ENCODE measurements at places on chromosomes 2 and 18.

DNA sequence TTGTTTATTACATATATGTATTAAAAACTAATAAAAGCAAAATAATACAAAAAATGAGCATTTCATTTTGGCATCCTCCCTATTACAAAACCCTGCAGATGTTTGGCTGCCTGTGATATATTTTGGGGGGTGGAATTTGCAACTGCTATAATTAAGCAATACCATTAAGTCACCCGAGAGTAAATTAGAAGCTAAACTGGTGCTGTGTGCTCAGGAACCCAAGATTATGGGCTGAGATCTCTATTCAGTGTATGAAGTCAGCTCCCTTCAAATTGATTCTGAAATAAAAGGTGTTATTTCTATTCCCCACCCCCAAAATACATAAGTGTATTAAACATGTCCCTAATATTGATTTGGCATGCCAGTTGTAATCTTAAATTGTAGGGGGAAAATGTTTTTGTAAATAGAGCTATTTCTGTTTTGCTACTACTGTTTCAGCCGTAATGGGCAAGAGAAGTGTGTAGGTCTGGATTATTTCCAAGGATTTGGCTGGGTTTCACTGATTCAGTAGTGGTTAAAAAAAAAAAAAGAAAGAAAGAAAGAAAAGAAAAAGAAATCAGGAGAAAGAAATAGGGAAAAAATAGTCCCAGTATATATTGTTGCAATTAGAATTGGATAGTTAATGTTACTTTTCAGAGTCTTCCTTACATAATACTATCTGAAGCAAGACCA is 110.9 kb downstream of the SS18 start:
- DNase-seq: no peak

GRCh38 chr2:16939771-16940170 is 274.1 kb upstream of the CYRIA start:
- DNase-seq: no peak

DNA sequence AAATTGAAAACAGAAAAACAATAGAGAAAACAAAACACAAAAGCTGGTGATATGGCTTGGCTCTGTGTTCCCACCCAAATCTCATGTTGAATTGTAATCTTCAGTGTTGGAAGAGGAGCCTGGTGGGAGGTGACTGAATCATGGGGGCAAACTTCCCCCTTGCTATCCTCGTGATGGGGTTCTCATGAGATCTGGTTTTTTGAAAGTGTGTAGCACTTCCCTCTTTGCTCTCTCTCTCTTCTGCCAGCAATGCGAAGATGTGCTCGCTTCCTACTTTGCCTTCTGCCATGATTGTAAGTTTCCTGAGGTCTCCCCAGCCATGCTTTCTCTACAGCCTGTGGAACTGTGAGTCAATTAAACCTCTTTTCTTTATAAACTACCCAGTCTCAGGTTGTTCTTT is 112.3 kb upstream of the UXS1 start:
- no peak for DNase-seq

- DNase-seq: no peak
Observed at GRCh38 chr2:38856165-38856564, 19.6 kb downstream of the DHX57 start.
